ENCODE measurements at places on chromosomes 13 and 19.

DNA sequence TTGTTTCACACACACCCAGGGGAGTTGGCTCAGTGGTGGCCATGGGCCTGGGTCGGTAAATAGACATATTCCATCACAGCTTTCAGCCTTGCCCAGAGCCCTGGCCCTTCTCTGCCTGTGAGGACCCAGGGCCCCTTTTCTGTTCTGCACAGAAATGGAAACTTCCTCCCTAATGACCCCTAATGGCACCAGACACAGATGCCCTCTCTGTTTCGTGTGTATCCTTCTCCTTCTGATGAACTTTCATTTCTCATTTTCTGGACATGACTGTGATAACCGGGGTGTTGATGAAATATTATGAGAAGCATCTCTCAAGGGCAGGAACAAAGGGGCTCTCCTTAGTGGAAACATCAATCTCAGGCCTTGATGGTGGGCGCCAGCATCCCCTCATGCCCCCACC lies 12.8 kb downstream of the LILRA1 start:
- DNase-seq = no peak

DNA sequence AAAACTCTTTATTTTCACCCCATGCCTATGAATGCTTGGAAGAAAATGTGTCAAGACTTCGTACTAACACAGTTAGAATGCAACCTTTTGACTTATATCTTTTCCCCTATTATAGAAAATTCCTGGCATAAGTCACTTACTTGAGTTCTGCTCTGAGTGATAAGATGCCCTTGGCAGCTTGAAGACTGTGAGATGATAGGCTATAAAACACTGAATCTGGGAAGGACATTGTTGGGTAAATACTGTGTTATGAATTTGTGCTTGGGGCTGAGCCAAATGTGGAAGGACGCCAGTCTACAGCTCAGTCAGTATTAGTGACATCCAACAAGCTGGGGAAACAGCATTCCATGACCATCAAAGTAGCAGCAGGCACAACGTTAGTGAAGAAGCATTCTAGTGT lies 368.0 kb upstream of the SGCG start:
- no peak for DNase-seq

DNA sequence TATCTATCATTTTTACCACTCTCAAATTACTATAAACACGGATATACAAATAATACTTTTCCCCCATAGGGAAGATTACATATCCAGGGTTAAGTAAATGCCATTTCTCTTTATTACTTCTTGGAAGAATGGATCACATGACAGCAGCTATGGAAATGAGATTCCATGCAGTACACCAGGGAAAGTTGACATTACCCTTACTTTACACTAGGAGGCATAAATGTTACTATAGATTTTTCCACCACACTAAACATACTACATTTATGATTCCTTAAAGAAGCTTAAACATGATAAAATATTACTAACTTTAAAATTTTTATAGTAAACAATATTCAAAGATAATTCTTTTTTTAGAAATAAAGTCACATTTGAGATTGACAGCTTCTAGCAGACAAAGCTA lies 611.4 kb downstream of the PCDH9 start:
- DNase-seq = no peak

GRCh38 chr19:27885359-27885758 lies 1327.6 kb downstream of the UQCRFS1 start:
- no peak for DNase-seq

- no peak for DNase-seq
These were observed 366.4 kb upstream of the SPRY2 start for GRCh38 chr13:80707000-80707983.

Measured in NCI-H446 (cell line).